Hepatocyte (in vitro differentiated cells): ENCODE measurements at places on chromosomes 12 and 14.

GRCh38 chr14:105305345-105305744, 4.5 kb upstream of the BRF1 start:
- no peak for DNase-seq

DNA sequence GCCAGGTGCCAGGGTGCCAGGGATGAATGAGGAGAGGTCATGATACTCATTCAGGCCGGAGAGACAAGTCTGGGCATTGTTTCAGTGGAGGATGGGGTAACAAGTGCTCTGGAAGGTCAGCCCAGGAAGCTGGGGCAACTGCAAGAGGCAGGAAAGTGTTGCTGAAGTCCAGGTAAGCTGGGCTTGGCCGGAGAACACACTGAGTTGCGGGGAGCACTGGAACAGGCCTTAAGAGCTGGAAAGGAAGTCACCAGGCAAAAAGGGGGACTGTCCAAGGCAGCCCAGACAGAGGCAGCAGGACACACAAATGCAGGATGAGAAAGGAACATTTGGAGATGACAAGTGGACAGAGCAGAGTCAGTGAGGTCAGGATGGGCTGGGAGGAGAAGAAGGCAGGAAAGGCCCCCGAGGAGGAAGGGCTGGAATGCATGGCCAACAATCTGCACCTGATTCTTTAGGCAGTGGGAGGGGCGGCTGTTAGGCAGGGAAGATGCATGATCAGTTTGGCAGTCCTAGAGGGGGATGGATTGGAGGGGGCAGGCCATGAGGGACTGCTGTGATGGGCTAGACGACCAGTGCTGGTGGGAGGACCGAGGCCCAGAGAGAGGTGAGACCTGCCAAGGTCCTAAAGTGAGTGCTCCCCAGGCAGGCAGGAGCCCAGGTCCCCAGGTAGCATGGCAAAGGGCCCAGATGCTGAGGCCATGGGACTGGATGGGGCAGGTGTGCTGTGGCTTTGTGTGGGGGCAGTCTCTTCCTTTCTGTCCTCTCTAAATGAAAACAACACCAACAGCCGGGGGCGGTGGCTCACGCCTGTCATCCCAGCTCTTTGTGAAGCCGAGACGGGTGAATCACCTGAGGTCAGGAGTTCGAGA, 17.2 kb upstream of the HHIPL1 start:
- DNase-seq = no peak

GRCh38 chr12:76551482-76551888, 8.1 kb downstream of the OSBPL8 start:
- DNase-seq = no peak

DNA sequence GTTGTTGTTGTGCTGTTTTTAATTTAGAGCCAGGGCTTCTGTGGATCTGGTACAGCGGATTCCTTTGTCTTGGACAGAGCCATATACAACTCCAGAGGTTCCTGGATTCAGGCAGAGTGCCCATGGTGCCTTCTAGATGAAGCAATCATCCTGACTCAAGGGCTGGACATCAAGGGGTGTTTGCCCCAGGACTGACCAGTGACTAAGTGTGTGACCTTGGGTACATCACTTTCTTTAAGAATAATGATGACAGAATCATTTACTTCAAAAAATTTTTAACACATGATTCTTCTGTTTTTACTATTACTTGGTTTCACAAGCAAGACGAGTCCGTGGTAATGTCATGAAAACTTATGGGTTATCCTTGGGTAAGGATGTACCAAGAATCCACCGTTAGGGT, 397.3 kb downstream of the ZFP36L1 start:
- DNase-seq = no peak

DNA sequence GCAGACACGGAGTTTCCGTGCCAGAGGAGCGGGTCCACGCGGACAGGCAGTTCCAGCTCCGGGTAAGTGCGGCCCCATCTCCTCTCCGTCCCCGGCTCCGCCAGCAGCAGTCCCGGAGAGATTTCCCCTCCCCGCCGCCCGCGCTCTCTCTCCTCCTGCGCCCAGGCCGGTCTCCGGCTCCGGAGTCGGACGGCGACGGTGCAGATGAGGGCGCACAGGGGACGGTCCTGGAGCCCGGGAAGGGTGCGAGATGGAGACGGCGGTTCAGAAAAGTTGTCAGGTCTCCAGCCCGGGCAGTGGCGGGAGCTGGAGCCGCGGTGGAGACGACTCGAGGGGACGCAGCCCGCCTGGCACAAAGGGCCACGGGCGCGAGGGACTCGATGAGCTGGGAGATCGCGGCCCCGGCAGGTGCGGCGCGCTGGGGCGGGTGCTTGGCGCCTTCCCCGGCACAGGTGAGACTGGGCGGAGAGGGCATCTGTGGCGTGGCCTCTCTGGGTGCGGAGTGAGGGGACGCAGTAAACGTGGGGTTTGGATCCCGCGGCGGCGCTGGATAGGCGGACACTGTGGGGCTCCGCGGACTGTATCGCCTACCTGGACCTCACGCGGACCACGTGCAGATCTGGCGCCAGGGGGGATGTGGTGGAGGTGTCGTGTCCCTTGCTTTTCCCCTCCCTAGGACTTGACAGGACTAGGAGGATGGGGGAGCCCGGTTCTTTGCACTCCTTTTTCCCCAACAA, 1540.3 kb upstream of the TMEM132C start:
- DNase-seq = no peak
